ENCODE measurements at places on chromosomes 12 and 14.

DNA sequence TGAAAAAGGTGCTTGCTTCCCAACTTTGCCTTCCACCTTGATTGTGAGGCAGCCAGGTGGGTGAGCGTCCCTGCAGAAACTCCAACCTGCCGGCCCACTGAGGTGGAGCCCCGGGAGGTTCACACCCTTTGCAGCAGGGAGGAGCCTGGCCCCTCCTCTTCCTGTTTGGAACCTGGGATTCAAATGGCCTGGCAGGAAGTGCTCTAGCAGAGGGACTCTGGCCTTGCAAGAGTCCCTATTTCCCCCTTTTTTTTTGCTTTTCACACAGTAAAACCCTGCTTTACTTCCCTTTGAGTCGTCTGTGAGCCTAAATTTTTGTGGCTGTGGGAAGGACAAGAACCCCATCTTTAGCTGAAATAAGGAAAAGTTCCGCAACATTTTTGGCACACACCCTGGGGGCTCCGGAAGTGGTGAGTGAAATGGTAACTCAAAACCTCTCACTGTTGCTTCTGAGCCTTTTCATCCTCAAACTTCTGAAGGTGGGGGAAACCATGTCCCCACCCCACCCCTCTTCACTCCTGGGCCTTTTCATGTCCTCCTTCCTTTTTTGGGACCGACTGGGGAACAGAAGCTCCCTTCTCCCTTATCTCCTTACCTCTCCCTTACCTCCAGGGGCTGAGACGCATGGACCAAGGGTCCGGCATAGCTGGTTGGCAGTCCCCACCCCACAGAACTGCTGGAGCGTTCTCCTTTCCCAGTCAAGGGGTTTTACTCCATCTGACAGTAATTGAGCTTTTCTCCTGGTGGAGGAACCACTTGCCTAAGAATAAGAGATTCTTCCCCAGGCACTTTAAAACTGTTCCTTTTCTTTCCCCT, 102.0 kb downstream of the KCNMB4 start:
- DNase-seq, result no peak

- no peak for DNase-seq
These were observed at the start of gene ERP27 for GRCh38 chr12:14938301-14938700. Gene ERP27 (minus strand): TSS chr12:14938537. CDS start chr12:14938508, 29 bp downstream.

DNA sequence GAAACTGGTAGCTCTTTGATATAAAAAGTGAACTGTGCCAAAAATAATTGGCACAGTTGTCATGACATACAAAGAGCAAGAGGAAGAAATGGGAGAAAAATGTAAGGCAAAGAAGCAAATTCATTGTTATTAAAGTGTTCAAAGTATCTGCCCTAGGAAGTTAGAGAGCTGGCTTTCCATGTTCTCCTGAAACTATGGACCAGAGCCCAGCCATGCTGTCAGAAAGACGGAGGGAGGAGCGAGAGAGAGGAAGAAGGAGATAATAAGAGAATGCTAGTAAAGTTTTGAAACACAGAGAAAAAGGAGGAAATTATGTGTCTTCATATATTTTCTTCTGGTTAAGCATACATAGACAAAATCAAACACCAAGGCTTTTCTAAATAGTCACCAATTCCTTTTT, 78.1 kb upstream of the PELI2 start:
- DNase-seq, result no peak

GRCh38 chr14:93898731-93899130, 28.4 kb upstream of the FAM181A start:
- DNase-seq, result no peak

DNA sequence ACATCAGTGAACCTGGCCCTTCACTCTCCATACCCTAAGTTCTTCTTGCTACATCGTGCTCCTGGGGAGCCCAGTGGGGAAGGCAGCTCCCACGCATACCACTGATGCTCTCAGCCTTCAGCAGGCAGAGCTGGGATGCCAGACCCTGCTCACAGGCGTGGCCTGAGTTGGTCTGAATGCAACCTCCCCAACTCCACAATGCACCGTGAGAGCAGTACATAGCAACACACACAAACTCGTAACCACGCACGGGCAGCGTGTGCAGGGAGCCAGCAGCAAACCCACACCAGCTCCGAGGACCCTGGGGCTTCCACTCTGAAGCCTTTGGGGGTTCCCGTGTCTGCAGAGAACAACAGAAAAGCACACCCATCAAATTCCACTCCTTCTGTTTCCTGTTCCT, 37.3 kb downstream of the ANO2 start:
- no peak for DNase-seq

- DNase-seq, result no peak
These were observed 123.1 kb upstream of the PRMT8 start for GRCh38 chr12:3367750-3368444.

GRCh38 chr12:62886796-62887195, 48.2 kb downstream of the PPM1H start:
- no peak for DNase-seq

- DNase-seq, result no peak
These were observed 160.7 kb upstream of the LRFN5 start for GRCh38 chr14:41446008-41446407.

- DNase-seq, result no peak
These were observed 203.3 kb upstream of the LRFN5 start for GRCh38 chr14:41403360-41403759.

DNA sequence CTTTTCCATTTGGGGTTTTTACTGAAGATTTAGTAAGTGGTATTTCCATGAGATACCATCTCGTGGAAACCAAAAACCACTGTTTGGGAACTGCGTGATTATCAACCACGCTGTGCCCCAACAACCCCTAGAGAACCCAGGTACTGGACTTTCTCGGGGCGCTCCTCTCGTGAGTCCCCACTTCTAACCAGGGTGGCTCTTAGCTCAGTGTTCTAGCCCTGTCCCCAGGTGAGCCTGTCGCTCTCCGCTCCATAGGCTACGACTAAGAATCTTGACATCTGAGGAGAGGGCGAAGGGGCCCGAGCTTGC, 686 bp downstream of the MCRS1 start:
- no peak for DNase-seq

DNA sequence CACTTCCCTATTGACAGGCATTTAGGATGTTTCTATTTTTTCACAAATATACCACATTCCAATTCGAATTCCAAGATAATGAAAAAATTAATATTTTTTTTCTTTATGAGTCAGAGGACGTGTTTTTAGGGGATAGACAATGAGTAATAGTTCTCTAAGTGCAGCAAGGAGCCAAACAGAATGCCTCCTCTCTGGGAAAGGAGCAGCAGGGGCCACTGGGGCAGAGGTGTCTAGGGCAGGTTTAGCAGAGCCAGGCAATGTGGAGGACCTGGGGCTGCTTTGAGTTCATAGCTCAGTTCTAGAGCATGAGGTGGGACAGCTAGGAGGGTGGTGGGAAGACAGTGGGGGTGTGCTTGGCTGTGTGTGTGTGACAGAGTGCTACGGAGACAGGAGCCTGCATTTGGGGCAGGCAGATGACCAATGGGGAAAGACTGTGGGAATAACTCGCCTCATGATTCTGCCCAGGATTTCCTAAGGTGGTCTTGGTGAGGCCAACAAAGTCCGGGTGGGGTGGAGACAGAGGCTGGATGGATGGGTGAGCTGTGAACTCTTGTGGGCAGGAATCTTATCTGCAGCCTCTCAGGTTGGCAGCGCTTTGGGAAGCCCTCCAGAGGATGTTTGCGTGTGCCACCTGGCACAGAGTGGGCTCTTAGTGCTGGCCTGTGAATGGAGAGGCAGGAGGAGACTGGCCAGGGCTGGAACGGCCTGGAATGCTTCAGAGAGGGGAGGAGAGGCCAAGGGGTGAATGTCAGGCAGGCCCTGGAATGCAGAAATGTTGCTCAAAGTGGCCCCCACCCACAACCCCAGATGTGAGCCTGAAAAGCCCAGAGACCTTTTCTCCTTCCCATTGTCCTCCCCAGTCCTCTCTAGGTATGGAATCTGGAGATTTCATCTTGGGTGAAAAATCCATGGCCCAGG, 2.4 kb upstream of the KRT7 start:
- DNase-seq, result no peak

- no peak for DNase-seq
These were observed 1017.4 kb downstream of the DIO2 start for GRCh38 chr14:79193689-79194477.

GRCh38 chr12:20549108-20549719, 145.9 kb upstream of the SLCO1C1 start:
- peak; percentile 47 for DNase-seq

DNA sequence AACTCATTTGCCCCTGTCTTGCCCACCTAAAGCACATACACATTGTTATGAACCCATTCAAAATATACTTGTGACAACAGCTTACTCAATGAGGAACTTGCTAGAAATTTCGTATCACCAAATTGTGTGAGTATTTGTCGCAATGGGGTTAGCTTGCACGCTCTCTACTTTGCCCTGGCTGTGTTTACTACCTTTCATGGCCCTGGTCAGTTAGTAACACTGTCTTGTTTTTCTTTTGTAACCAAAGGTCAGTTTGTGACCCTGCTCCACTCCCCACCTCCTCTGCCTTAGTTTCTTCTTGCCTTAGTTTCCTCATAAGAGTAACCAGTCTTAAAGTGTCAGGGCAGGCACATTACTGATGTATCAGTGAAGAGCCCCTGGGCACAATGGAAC, 205.8 kb upstream of the EEA1 start:
- no peak for DNase-seq

- peak; percentile 70 for DNase-seq
These were observed 29.6 kb downstream of the EEA1 start for GRCh38 chr12:92899386-92900001.

DNA sequence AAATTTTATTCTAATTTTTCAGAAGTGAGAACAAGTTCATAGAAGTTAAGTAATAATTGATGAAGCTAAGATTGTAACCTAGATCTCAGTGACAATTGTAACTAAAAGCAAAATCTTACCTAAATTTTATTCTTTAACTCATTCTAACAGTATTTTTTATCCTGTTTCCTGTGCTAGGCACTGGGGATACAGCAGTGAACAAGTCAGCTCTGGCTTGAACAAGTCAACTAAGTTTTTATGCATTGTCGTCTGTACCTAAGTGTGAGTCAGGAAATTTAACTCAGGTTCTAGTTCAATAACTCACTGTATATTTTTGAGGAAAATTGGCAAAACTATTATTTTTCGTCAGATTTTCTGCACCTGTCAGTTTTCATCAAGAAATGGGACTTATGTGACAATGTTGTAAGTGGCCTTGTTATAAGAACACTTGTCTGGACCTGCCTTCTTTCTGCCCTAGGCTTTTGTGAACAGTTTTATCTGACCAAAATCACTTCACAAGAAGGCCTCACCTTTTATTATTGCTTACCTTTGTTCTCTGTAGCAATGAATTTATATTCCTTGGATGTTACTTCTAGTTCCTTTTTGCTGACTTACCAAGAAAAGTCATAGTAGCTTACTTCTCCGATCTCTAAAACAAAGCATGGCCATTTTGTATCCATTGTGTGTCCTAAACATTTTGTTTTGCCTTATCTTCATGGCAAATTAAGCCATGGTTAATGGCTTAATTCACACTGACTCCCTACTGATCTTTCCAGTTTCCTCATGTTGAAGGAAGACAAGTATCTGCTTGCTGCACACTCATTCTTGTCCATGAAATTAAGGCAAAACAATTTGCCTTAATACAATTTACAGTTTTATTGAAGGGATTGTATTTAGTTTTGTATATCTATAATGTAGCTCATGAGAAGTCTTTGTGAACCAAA, 2.7 kb downstream of the TMTC3 start:
- DNase-seq, result no peak

DNA sequence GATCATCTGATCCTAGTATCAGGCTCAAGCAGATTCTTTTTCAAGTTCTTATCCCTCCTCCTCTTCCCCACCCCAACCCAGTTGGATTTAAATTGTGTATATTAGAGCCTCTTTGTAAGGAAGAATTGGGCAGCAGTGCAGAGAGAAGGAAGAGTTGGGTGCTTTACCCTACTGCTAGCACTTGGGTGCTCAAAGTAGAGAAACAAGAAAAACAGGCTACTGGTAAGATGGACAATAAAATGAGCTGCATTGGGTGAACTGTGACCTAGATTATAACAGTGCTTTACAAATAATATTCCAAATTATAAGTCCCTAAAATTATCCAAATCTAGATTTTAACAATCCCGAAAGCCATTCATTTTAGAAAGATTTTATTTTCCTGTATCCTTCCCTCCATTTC, 363.4 kb upstream of the GARIN6 start:
- DNase-seq, result no peak

DNA sequence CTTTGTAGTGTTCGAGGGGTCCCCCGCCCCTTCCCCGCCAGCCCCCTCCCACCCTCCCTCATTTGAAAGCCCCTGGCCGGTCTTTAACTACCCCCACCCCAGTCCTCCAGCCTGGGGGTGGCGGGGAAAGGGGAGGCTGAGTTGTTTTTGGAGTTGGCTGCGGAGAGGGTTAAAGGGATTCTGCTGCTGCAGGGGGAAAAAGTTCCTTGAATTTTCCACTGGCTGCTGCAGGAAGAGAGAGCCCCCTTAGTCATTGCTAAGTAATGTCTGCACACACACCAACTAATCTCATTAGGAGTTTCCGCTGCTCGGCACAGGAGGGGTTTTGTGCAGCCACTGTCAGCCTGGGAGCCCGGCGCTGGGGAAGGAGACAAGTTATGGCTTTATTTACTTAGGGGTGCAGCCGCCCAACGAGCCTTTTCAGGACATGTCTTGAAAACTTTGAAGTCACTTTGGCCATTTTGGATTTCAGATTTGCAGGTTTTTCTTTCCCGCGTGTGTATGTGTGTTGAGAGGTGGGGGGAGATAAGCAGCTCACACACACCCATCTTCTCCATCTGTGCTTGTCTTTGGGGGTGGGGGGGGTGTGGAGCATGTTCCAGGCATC, 1.8 kb downstream of the ELK3 start:
- DNase-seq, result no peak

DNA sequence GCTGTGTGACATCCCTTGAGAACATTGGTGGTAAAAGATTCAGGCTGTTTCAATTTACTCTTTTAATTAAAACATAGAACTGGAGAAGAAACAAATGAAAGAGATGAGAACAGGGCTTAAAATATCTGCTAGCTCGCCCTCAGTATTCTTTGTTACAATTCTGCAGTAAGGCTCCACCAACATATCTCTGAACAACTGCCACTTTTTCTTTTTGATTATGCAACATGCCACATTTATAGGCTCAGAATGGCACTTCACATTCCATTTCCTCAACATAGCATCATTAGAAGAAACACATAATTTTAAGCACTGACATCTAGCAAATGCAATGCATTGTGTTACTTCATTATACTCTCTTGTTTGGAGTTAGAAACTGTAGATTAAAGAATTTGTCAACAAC, 1315.2 kb downstream of the LRFN5 start:
- peak; percentile 5 for DNase-seq
